ENCODE measurements at places on chromosomes 4 and X.
A peak's percentile ranks its signal among the peaks of the same experiment; 100 is the strongest.

DNA sequence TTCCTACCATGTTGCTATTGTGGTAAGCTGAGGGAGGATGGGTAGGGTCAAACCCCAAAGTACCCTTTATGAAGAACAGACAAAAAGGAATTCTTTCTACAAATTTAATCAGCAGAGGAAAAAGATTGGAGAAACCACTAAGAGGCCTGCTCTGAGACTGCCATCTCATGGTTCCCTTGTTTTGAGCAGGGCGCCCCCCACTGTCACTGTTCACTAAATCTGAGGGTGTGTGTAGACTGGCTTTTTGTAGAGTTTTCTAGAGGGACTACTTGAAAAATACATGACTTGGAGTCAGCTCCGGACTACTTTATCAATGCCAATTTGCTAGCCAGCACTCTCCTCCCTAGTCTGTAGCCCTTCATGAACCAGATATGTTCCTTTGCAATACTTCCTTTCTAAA, 324.8 kb downstream of the FRMPD4 start:
- DNase-seq: no peak

GRCh38 chrX:33987458-33987857, 144.7 kb downstream of the FAM47A start:
- DNase-seq: no peak

DNA sequence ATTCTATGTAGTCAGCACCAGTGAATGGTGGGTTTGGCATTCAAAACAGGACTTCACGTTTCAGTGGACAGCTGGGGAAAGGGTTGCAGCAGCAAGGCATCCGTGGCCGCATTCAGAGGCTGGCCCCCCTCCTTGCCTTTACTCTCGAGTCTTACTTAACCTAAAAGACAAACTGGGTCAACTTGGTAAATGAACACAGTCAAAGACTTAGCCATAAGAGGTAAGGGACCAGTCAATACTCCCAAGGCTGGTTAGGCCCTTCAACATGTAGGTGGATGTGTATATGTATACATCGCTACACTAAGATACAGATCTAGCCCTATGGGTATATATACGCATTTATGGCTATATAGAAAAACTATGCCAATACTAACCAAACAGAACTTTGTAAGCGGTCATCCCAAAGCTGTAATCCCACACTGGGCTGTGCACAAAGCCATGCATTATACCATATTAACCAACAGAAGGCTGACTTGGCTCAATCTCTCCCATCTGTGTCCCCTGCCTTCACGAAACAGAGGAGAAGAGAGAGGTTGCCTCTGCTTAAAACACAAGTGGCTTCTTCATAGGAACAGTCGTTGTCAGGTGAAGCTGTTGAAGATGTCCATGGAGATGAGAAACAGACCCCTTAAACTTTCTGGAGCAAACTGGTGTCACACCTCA, 61.9 kb downstream of the TSC22D3 start:
- DNase-seq: no peak

DNA sequence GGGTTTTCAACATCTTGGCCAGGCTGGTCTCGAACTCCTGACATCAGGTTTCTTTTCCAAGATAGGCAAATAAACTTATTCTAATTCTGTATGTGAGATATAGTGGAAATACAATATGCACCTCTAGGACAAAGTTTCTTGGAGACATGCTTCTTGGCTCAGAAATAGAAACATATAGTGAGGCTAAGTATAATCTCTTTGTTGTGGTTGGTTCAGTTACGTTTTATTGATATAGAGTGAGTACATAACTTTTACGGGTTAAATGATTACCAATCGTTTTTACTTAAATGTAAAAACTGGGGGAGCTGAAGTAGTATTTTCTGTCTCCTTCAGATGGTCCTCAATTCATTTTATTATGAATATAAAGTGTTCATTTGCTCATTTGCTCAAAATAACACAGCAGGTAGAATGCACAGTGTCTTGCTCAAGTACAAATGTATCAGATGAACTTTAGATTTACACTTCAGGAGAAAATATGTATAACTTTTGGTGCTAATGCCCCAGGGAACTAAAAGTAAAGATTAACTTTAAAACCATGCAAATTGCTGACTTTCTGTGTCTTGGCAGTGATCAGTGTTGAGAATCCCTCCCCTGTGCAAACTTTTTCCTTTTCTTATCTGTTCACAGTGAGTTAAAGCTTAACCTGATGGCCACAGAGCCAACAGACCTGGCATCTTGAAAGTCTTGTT, 77.6 kb downstream of the AFF1 start:
- DNase-seq: no peak

DNA sequence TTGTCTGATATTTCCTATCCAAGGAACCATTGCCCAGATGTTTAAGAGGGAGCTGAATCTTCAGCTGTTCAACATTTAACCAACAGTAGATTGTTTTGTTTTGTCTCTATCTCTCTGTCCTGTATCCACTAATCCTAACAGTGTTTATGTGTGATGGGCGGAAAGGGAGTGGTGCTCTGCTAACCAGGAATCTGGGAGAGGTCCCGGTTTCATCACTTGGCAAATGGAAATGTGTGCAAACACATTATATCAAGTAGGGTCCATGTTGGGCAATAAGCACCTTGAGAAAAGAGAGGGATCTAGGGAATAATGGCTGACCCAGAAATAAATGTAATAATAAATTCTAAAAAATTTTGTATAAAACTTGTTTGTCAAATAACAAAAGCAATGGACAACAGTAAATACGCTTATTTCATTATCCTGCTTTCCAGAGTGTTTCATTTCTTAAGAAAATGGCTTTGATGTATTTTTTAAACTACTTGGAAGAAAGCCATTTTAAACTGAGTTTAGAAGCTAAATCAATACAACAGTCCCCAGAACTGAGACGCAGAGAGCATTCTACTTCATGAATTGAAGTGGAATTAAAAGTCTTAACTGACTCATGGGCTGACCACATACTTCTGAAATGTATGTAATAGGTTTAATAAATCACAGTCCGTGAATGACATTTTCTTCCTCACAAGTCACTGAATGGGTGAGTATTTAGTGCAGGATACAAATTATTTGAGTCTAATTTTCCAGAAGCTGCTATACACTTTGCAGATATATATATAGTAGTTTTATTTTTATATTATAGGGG, 55.8 kb downstream of the EMCN start:
- DNase-seq: no peak

- no peak for DNase-seq
These were observed 106.5 kb downstream of the ATP11C start for GRCh38 chrX:139826065-139827044.

DNA sequence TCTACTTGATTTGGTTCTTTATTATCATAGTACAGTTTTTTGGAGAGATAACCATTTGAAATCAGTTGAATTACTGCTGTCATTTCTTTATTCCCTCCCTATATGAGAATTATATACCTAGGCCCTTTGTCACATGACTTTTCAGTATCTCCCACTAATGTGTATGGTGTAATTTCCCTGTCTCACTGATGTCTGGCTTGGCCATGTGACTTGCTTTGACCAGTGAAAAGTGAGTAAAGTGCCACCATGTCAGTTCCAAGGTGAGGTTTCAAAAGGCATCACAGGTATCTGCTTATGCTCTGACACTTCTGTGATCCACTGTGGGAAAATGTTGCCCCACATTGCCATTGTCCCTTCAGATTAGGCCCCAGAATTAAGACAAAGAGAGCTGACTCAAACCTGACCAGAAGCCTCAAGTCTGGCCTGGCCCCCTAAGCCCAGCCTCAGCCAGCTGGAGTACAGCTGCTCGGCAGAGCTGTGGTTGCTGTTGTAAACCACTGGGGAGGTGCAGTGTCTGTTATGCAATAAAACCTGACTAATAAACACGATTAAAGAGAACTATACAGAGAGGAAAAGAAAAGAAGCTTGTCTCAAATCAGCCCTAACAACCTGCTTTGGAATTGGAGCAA, 27.5 kb downstream of the SETD7 start:
- peak; percentile 60 for DNase-seq

GRCh38 chr4:15550491-15550890, 80.8 kb downstream of the CC2D2A start:
- no peak for DNase-seq

- no peak for DNase-seq
These were observed 32.4 kb downstream of the SAT1 start for GRCh38 chrX:23815376-23815775.

- DNase-seq: peak; percentile 73
These were observed 6.7 kb upstream of the HSD17B10 start for GRCh38 chrX:53440621-53441517.

DNA sequence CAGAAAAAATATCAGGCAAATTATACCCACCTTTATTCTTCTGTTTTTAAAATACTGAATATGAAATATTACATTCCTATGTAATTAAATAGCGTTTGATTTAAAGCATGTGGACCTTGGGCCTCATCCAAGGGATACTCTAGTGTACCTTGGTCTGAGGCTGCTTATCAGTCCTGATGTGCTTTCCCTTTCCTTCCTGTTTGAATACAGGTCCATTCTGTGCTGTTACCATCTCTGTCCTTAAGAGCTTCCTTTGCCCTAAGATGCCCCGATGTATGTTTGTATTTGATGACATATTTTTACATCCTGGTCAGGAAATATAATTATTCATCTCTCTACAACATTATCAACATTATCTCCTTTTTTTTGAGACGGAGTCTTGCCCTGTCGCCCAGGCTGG, 24.1 kb downstream of the FAT4 start:
- DNase-seq: no peak

DNA sequence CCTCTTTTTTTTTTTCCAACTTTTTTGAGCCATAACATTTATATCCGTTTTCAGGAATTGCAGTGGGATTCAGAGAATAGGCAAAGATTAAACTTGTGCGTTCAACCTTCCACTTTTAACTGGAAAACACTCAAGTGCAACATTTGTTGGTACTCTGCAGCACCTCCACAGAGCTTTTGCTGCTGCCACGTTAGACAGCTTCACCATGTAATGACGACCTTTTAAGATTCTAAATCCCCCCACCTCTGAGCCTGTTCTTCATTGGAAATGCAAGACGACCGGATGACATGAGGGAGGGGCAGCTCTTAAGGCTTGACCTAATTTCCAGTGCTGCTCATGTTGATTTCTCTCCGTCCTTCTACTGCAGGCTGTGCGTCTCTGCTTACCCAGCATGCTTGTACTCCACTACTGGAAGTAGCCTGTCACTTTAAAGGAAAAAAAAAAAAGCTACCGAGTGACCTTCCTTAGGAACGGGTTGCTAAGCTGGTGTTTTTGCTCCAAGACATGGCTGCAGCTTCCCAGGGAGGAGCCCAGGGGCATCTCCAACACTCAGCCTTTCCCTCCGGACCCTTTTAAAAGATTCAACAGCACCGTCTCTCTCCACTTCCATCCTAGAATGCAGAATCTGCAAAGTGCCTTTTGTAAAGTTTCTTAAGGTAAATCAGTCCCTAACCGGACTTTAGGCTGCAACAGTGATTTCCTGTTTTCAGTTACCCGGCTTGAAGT, at the start of gene CC2D2A:
CC2D2A (plus strand) TSS at position 481 of the 726 bp plus-strand sequence. CDS start 6,051 bp downstream, outside the sequence.
- DNase-seq: no peak

DNA sequence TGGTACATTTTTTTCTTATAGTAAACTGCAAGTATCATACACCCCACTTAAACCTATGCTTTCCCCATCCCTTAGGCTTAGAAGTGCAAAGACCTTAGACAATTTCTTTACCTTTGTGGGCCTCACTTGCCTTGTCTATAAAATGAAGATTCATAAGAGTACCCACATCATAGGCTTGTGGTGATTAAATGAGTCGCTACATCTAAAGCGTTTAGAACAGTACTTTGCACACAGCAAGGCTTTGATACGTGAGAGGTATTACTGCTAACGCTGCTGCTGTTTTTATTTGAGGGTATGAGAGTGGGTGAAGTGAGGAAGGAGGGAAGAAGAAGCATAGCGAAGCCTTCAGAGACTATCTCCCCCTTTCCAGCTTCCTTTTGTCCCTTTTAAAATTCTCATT, 87.8 kb upstream of the RPS6KA3 start:
- DNase-seq: peak; percentile 53

DNA sequence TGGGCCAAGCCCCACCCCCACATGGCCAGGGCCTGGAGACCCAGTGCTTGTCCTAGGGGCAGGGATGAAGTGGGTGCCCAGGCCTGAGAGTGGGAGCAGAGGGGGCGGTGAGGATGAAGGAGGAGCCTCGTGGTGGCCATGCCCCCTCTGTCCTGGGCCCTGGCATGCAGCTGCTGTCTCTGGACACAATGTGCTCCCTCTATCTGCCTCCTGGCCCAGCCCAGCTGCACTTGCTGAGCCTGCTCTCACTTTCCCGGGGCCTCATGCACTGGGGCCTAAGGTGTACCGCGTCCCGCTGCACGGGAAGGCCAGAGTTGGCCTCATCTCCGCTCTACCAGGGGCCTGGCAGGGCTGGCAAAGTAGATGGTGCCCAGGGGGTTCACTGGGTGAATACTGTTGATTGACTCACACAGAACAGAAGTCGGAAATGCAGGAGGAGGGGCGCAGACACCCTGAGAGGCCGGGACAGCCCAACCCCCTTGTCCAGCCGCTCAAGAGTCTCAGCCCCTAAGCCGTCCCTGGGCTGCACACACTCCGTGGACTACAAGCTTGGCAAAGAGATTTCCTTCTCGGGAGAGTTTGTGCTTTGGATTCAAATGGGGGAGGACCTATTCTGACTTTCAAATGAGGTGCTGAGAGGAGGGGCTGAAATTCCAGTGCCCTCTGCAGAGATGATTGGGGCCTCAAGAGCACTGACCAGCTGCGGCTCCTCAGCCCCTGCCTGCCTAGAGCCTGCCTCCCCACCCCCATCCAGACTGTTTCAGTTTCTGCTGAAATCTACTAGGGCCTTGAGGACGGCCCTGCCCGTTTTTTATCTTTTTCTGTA, 112.4 kb downstream of the PSAPL1 start:
- no peak for DNase-seq

DNA sequence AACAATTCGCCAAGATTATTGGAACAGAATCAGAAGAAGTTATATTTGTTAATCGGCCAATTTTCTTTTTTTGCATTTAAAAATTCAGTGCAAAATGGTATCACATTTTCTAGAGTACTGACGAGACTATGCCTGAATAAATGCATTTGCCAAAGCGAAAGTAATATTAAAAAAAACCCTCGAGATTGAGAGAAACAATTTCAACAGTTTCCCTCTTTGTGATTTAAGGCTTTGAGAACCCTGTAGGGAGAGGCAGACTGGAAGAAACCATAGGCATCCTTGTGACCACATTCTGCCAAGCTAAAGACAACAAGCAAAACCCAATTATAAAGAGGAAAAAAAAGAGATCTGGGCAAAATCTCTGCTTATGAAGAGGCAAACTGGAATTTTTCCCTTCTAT, 218.1 kb upstream of the GK2 start:
- no peak for DNase-seq

- no peak for DNase-seq
These were observed 91.3 kb downstream of the NKX6-1 start for GRCh38 chr4:84407554-84408407.
